SW480 (cell line): ENCODE measurements at places on chromosomes 11 and 22.
A peak's percentile ranks its signal among the peaks of the same experiment; 100 is the strongest.

DNA sequence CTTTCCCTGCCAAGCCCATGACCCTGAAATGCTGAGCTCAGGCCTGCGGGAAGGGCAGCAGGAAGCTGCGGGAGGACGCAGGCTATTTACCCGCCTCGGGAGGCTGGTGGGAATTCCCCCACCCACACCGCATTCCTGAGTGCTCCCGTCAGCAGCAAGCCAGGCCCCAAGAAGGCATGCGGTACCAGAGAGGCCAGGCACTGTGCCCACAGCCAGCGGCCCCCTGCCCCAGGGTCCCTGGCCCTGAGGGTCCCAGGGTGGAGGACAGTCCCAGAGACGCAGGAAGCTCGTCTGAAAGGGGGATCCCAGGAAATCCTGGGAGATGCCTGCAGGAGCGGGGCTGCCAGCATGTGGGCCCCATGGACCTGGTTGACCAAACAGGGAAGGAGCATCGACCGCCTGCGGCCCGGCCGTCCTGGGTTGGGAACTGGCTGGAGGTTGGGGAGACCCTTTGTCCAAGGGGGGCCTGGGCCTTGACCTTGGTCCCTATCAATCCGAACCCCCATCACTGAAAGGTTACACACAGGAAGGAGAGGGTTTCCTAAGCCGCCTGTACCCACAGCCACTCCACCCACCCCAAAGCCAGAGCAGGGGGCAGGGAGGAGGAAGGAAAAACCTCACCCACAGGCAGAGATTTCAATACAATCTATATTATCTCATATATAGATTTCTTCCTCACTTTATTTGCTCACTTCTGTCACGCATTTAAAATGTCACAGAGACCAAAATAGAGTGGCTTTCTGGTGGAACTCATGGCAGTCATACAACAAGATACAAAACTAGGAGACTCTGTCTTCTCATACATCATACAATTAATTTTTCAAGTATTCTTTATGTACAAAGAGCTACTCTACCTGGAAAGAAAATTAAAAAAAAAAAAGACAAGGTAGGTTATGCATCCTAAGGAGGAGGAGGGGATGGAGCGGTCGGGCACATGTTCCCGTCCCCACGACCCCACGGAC is 17.1 kb downstream of the MAFF start:
- DNase-seq = peak; percentile 91

- peak; percentile 14 for DNase-seq
Measured at GRCh38 chr22:35900483-35901168, 128.0 kb downstream of the RBFOX2 start.

DNA sequence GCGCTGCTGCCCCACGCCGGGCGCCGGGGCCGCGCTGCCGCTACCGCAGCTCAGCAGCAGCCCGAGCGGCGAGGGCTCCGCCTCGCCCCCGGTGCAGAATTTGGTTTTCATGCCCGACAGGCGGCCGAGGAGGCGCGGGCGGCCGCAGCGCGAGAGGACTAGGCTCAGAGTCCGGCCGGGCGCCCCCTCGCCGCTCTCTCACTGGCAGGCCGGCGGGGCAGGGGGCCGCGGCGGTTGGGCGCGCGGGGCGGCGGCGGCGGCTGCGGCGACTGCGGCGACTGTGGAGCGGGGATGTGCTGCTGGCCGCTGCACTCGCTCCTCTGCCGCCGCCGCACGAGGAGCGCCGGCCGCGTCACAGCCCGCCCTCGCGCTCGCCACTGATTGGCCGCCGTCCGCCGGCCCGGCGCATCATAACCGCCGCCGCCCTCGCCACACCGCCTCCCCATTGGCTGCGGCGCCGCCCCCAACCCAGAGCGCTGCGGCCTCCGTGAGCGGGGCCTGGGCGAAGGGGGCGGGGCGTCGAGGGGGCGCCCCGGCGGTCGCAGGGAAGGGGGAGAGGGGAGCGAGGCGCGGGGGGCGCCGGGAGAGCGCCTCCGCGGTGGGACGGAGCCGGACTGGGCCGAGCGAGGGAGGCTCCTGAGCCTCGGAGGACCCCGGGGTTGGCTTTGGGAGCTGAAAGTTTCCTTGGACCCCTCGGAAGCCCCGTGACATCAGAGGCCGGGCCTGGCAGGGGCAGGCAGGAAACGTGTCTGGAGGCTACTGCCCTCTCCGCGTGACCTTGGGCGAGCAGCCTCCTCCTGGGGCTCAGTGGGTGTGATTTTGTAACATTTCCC is at the start of gene CHKA:
Gene CHKA (minus strand): TSS at position 322 of the 833 bp plus-strand sequence. CDS start 211 bp downstream, at position 111.
- DNase-seq = peak; percentile 91

DNA sequence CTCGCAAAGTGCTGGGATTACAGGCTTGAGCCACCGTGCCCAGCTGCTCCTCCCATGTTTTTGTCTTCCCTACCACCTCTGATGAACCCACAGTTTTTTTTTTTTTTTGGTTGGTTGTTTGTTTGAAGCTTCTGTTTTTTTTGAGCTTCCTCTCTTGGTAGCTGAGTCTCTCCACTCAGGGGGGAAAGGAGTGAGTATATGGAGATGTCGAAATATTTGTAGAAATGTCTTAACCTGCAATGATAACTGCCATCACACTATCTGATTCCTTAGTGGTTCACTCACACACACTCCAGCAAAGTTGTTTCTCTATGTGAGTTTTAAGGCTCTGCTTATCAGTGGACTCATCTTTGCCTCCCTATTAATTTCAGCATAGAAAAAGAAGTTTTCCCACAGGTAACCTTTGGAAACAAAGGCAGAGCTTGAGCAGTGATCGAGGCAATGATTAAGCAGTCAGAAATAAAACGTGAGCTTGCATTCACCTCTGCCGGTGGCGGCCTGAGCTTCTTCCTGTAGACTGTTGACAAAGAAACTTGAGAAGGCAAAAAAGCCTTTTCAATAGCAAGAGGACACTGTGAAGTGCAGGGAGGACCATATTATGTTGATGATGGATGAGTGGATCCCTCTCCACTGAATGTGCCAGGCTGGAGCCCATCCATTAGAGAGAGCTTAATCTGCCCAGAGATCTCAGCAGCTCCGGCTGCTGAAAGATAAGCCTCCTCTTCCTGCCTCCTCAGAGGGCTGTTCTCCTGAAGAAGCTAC is 29.0 kb upstream of the RASSF10 start:
- no peak for DNase-seq

DNA sequence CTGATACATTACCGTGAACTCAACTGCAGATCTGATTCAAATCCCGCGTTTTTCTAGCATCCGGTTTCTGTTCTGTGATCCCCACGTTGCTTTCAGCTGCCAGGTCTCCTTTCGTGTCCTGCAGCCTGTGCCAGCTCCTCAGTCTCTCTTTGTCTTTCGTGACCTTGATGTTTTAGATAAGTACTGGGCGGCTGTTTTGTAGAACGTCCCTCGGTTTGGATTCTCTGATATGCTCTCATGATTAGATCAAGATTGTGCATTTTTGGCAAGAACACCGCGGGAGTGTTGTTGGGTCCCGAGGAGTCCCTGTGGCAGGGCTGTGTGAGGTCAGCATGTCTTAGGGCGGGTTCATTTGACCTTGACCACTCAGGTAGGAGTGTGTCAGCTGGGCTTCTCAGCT is 38.6 kb downstream of the KCNQ1 start:
- no peak for DNase-seq

- no peak for DNase-seq
Measured at GRCh38 chr22:38732251-38732815, 23.5 kb downstream of the SUN2 start.

DNA sequence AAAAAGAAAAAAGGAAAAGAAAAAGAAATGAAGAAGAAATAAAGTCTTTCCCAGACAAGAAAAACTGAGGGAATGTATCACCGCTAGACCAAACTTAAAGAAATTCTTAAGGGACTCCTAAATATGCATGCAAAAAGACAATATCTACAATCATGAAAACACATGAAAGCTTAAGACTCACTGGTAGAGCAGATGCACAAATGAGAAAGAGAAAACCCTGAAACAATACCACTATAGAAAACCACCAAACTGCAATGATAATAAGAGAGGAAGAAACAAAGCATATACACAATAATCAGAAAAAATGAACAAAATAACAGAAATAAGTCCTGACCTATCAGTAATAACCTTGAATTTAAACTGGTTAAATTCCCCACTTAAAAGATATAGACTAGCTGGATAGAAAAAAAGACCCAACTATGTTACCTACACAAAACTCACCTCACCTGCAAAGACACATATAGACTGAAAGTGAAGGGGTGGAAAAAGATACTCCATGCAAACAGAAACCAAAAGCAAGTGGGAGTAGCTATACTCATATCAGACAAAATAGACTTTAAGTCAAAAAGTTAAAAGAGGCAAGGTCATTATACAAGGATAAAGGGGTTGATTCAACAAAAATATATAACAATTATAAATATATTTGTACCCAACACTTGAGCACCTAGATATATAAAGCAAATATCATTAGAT is 61.3 kb upstream of the NARS2 start:
- no peak for DNase-seq

DNA sequence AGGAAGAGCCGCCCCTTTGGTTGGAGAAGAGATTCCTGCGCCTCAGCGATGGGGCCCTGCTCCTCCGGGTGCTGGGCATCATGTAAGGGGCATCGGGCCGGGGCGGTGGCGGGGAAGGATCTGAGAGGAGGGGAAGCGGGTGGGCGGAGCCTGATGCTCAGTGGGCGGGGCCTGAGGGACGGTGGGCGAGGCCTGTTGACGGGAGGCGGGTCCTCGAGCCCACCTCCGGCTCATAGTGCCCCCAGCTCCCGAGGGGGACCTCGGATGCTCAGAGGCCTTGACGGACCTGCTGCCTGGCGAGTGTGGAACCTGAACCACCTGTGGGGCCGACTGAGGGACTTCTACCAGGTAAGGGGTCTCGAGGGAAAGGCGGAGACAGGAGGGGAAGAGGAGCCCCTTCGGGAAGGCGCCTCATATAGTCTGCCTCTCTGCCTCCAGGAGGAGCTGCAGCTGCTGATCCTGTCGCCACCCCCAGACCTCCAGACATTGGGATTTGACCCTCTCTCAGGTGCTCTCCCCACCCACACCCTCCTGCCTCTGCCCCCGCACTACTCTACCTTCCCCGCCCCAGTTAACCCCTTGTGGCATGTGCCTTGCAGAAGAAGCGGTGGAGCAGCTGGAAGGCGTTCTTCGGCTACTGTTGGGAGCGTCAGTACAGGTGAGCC is 799 bp downstream of the CCDC88B start:
- DNase-seq = no peak

- no peak for DNase-seq
Measured at GRCh38 chr11:134228625-134229024, 4.2 kb downstream of the VPS26B start.

DNA sequence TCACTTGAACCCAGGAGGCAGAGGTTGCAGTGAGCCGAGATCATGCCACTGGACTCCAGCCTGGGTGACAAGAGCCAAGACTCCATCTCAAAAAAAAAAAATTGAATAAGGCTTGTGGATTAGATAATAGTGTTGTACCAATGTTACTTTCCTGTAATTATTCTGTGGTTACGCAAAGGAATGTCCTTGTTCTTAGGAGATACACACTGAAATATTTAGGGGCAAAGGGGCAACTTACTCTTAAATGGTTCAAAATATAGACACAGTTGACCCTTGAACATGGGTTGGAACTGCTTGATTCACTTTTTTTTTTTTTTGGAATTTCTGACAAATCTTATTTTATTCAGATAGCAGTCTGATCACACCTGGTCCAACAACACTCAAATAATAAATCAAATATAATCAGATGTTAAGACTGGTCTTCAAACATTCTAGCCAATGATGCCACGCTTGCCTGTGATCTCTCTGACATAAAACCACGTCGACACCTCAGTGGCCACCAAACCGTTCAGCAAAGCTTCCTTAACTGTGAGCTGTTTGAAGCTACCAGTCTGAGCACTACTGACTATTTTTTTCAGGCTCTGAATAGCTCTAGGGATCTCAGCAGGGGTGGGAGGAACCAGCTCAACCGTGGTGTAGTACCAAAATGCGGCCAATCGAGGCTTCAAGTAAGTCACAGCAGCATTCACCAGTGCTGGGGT is 710 bp downstream of the ATP5MGL start:
- DNase-seq = no peak

- DNase-seq = no peak
Measured at GRCh38 chr22:50487290-50488005, 789 bp downstream of the MIOX start.

GRCh38 chr11:76577226-76577920 is 93.2 kb downstream of the LRRC32 start:
- DNase-seq = peak; percentile 75

GRCh38 chr11:46413760-46414465 is 22.3 kb upstream of the CHRM4 start:
- DNase-seq = no peak

- DNase-seq = no peak
Measured at GRCh38 chr11:45501392-45502225, 163.8 kb downstream of the CHST1 start.

- DNase-seq = peak; percentile 26
Measured at GRCh38 chr11:64970731-64971151, 1.2 kb downstream of the MAJIN start.
